Smooth muscle cell of bladder (primary cell): ENCODE measurements at places on chromosomes 2 and 18. TPM values are rescaled to one million over a fixed set of nuclear protein-coding genes. Genes with fewer than 3 reads are reported as not detected.

Gene HOXD10
- under 0.01 and 0.18 TPM in 2 replicates for total RNA-seq

Gene ABCG8
- not detected in 2 replicates for total RNA-seq

Gene PRPF40A
- 99.7 and 102 TPM in 2 replicates for total RNA-seq

Gene GKN2
- total RNA-seq, result not detected in 2 replicates

Gene UGT1A4
- not detected in 2 replicates for total RNA-seq

Gene SLC14A1
- total RNA-seq, result 27.6 and 39.7 TPM in 2 replicates

Gene FZD7
- total RNA-seq, result 68.4 and 109 TPM in 2 replicates

Gene SCYGR4
- total RNA-seq, result 0.09 TPM in 1 of 2 replicates, not detected in the other

Gene PIGN
- total RNA-seq, result 43.2 and 59.4 TPM in 2 replicates

Gene CRYGD
- total RNA-seq, result not detected in 2 replicates

Gene TMEM247
- not detected in 2 replicates for total RNA-seq

Gene LBX2
- total RNA-seq, result 1.3 and 2.9 TPM in 2 replicates

Gene ANKRD36B
- total RNA-seq, result 17.8 and 20.7 TPM in 2 replicates
